ENCODE measurements at places on chromosomes 1 and 21.
A peak's percentile ranks its signal among the peaks of the same experiment; 100 is the strongest.

DNA sequence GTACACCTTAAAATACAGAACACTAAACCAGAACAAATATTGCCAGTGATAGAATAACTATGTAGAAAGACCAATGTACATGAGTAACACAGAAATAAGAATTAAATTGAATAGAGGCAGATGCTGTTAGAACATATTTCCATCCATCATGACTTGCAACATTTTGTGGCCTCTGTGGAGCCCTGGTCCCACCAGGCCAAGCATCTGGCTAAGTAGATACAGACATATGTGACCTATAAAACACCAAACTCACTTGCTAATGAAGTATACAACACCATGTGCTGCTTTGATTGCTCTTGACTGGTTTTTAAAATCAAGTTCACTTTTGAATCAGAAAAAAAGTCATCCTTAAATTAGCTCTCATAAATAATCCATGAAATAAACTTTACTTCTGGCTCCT, 20.5 kb downstream of the SLC19A2 start:
- DNase-seq, result no peak

DNA sequence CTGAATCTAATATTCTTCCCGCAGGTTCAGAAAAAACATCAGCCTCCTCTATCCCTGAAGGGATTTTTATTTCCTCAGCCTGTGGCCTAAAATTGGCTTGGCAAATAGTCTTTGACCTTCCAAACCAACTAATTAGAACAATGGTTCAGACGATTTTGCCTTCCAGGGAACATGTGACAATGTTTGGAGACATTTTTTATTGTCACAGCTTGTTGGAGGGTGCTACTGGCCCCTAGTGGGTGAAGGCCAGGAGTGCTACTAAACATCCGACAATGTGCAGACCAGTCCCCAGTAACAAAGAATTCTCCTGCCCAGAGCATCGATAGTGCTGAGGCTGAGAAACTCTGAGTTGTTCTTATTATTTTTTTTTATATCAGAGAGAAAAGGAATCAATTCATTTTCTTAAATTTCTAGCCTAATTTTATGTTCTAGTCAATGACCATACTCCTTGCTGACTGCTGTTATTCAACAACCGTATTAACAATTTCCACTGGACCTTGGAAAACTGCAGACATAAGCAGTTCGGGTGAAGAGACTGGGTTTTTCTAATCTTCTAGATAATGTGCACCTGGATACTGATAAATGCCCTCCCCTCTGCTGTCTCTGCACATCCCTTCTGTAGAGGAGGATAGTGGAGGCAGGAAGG, 280.7 kb downstream of the LMX1A start:
- DNase-seq, result no peak

- no peak for DNase-seq
Measured at GRCh38 chr1:160996178-160996577, 24.8 kb downstream of the F11R start.

DNA sequence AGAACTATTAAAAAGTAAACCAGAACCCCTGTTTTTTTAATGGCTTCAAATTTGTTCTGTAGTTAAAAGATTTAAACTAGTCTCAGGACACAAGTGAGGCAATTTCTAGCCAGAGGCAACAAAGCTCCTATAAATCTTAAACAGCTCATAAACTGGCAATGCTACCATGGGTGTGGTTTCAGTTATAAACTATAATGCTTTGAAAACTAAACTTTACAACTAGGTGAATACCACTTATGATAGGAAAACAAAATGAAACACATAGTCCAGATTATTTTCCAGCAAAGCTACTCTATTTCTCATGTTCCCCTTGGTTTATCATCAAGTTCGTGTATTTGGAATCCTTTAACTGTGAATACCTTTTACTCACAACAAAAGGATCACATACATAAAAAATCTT, 282.5 kb downstream of the VAV3 start:
- no peak for DNase-seq

GRCh38 chr1:53183095-53183990, 13.3 kb upstream of the CPT2 start:
- no peak for DNase-seq

DNA sequence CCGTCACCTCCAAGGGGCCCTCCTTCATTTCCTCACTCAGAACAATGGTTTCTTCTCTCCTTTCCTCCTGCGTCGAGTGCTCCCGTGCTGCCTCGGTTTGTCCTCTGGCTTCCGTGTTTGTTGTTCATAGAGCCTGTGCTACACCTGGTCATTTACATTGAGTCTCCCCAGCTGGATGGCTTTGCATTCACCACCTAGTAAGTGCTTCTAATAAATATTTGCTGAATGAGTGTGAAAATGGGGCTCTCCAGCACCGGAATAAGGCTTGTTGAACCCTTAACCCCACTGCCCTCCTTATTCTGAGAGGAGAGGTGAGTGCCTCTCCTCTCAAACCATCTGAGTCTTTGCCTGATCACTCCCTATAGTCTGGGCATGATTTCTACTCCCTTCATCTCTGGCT, 104.9 kb downstream of the CNIH3 start:
- DNase-seq, result no peak

- DNase-seq, result no peak
Measured at GRCh38 chr21:17231771-17232170, 281.1 kb upstream of the CXADR start.

- no peak for DNase-seq
Measured at GRCh38 chr1:84376000-84376910, 22.0 kb upstream of the DNASE2B start.

DNA sequence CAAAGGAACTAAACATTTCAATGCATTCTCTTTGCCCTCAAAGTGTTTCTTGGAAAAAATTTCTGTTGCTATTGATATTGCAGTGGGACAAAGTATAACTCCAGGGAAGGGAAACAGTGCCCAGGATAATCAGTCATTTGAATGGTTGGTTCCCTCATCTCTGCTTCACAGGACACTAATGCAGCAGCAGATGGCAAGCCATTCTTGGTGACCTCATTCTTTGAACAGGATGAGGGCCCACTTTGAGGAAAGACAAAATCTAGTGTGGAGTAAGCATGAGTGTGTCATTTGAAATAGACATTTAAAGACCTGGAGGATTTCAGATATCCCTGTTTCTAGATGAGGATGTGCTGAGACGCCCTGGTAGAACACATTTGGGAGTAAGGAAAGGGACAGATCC, 32.3 kb downstream of the CHRM3 start:
- DNase-seq, result no peak

GRCh38 chr1:43444836-43445235, 8.9 kb downstream of the HYI start:
- DNase-seq, result no peak

- DNase-seq, result no peak
Measured at GRCh38 chr1:156228501-156228900, 13.5 kb upstream of the BGLAP start.

- DNase-seq, result no peak
Measured at GRCh38 chr1:93603106-93603505, 78.5 kb downstream of the BCAR3 start.

DNA sequence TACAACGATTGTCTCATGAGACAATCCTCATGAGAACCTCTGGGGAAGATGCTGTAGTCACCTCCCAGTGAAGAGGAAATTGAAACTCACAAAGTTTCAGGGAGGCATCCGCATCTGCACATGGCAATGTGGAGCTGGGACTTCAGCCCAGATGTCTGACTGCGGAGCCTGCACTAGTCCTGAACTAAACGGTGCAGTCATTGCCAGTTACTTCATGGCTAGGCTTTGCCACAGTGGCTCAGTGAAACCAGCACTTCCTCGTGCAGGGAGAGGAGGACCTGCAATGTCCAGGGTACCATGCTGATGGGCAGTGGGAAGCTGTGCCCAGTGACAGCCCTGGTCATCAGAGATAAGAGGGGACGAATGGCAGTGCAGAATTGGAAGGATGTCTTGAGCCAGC, 40.7 kb upstream of the ETS2 start:
- DNase-seq, result no peak

DNA sequence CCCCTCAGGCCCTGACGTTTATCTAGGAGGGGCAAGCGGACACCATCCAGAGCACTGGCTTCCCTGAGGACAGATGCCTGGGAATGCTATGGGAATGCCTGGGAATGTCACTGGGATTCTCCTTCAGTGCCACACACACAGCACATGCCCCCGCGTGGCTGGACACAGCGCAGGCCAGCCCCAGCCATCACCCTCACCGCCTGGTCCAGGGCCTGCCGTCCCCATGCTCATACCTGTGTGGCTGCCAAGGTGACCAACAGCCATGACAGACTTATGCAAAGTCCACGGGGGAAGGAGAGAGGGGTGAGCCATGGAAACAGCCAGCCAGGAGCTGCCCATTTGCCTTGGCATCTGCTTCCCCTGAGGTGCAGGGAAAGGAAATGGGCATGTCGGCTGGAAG, 5.7 kb upstream of the TAS1R2 start:
- no peak for DNase-seq

GRCh38 chr21:33817138-33817537, 98.5 kb downstream of the ATP5PO start:
- no peak for DNase-seq

DNA sequence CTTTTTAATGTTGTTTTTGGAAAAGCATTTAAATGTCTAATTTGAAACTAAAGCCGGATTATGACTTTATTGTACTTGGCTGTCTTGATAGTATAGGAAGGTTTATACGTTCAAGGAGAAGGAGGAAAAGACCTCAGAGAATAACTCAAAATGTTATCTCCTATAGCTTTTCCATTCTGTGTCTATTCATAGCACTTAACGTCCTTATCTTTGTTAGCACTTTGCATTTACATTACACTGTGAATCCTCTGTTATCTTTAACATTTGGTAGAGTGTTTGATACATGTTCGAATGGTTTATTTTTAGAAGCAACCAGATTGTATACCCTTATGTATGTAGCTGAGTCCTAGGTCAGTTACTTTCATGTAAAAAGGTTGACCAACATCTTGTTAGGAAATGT, 50.8 kb upstream of the PODN start:
- DNase-seq, result no peak

GRCh38 chr1:160428655-160429054, 28.3 kb downstream of the VANGL2 start:
- DNase-seq, result peak; percentile 42

DNA sequence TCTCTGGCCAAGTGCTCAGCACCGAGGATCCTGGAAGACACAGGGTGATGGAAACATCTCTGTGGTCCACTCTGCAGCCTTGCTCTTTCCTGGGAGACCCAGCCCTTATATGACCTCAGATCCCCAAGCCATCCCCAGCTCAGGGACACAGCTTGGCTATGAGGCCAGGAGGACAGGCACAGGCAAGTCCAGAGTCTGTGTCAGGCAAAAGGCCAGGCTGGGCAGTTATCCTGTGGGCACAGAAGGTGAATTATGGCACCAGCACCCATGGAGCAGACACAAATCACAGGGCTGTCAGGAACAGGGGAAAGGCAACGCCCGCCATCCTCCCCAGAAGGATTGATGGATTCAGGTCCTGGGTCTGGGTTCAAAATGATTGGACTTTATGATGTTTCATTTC, 52.1 kb upstream of the SCMH1 start:
- DNase-seq, result no peak

Data from activated CD8-positive, alpha-beta memory T cell treated with anti-CD3 and anti-CD28 coated beads, Interleukin-2, amount 50 U/mL, for 4 hours (primary cell).